ENCODE measurements at places on chromosomes 7 and 10.

GRCh38 chr10:69087590-69088470 is at the start of gene SRGN:
Gene SRGN (plus strand): TSS chr10:69088103. CDS start chr10:69088158, 55 bp downstream.
- no peak for DNase-seq

GRCh38 chr7:157523766-157524421 is 187.1 kb downstream of the DNAJB6 start:
- DNase-seq, result no peak

DNA sequence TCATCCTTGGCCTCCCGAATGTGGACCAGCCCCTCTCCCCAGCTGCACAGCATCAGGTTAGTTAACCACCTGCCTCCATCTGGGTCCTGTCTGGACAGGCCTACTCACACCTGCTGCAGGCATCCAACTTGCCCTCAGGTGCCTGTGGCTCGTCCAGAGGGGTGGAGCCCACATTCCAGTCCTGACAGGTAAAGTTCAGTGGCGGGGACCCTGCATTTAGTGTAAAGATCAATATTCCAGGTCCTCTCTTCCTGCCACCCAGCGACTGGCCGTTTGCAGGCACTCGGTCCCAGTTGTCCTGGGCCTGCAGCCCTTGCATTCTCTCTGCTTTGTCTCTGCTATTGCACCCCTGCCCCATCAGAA is 15.0 kb downstream of the HTRA1 start:
- no peak for DNase-seq

DNA sequence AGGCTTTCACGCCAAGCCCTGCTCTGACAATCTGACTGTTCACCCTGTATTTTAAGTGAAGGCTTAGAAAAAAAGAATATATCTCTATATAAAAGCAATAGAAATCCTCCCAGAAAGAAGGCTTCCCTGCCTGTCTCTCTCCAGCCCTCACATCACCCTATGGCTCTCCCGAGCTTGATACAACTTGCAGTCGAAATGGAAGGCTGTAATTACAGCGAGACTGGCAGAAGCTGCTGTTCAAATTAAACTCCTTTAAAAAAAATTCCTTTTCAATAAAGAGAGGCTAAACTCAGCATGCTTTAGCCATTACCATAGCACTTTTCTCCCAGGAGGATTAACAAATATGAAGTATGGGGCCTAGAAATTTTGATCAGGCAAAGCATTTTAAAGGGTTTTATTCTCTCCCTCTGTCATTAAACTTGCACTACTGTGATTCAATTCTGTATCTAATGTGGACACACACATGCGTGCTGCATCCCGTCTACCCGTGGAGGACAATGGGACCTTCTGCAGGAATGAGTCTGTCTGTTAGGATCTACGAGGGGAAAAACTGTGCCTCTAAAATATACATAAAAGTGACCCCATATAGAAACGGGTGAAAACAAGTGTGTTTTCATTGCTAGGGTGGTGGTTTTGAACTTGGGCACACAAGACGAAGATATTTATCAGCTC is 223.8 kb downstream of the USP6NL start:
- no peak for DNase-seq

DNA sequence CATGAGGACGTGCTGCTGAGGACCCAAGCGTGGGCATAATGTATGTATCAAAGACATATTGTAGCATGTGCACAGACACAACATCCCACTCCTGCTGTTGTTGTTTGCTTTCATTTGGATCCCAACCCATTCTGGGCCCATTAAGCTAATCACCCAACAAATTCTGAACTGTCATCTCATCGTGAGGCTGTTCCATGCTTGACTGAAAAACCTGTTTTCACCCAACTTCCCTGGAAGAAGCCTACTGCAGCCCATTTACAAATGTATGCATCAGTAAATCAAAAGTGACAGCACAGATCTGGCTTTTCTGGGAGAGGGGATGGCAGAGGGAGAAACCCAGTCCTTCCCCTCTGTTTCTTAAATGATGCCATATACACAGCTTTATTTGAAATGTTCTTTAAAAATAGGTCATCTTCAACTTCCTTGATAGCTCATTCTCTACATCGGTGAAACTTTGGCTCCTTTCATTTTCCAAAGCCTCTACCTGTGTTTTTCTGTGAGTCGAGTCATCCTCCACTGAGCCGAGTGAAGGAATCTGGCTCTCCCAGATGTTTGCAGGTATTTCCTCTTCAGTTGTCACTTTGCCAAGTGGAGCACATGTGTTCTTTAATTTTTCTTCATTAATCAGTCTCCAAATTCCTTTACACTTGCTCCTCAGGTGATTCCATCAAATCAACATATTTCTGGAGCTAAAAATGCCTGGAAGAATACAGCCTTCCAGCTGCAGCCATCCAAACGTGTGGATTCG is 151.8 kb downstream of the CHN2 start:
- DNase-seq, result no peak

DNA sequence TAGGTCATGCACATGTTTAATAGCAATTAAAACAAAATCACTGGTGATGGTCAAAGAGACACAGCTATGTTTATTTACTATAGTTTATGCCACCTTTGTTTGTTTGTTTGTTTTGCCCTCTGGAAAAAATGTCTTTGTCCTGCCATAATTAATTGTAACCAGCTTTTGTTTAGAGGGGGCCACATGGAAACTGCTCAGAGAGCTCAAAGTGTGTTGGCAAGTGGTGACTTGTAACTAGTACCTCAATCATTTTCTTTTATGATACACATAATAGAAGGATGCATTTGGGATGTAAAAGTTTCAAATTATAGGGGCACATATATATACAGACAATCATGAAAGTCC is 40.2 kb downstream of the GRK5 start:
- DNase-seq, result no peak

DNA sequence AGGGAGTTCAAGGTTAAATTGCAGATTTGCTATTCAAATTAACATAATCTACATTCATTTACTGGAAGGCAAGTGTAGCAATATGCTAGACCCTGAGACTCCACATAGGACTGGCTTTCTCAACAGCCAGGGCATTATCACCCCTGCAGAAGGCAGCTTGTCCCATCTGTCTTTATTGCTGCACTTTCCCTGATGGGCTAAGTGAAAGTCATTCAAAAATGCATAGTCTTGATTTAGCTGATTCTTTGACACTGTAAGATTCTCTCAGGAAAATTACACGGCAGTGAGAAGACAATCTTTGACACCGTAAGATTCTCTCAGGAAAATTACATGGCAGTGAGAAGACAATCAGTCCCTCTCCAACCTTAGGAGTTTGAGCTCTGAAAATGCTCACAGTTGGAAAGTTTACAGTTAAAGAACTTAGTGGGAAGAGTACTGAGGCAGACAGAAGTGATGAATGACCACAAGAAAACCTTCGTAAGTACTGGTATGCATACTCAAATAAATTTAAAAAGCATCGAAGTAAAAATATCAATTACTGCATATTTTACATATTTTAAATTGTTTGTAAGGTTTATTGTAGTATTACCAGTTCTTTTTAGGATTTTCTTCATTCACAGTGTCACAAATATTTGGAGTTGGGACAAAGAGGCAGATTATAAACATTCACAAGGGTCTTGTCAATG is 88.9 kb downstream of the RAPGEF5 start:
- DNase-seq, result no peak

- no peak for DNase-seq
Observed at GRCh38 chr7:149642589-149642988, 130.8 kb downstream of the ZNF467 start.

- DNase-seq, result no peak
Observed at GRCh38 chr10:123784646-123785045, 107.0 kb downstream of the CPXM2 start.

- DNase-seq, result no peak
Observed at GRCh38 chr10:48606530-48607355, 1.9 kb upstream of the ARHGAP22 start.

- no peak for DNase-seq
Observed at GRCh38 chr10:29435809-29436501, 147.1 kb downstream of the LYZL1 start.

DNA sequence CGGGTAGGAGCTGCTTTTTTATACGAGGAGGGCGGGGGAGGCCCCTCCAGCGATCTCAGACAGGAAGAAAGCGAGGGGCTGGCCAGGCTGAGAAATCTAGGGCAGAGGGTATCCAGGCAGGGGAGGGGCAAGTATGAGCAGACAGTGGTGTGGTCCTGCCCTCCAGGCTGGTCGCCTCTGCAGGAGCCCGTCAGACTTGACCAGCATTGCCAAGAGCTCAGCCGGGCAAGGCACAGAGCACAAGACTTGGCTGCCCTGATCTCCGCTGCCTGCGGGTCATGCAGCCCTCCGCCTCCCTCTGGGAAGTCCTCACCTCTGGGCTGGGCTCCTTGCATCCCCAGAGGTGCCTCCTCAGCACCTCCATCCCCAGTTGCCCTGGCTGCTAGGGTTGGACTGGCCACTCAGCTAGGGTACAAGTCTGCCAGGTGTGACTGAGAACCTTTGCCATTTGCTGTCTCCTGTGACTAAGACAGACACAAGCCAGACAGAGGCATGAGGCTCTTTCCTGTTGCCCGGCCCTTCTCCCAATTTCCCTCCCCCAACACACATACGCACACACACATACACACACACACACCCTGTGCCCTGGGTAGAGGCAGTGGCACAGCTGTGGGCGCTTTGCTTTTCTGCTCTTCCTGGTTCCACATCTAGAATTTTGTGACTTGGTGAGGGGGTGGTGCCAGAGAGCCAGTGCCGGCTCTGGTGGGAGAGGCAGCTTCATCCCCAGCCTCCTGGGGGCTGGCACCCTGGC is 59.1 kb upstream of the PPIF start:
- DNase-seq, result no peak

DNA sequence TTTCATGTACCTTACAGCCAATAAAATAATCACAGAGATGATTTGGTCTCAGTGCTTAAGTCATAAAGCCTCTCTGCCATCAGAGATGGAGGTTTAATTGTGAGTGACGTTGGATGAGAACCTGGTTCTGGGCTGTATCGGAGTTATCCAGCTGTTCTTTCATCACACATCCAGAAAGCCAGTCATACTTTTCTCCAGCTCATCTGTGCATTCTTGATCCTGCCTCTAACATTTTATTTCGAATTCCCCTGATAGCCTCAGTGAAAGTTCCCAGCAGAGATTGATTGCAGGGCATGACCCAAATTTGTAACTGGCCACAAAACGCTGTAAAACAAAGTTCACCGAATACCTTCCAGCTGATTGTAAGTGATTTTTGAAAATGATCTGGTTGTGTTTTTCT is 212.6 kb upstream of the HABP2 start:
- no peak for DNase-seq

DNA sequence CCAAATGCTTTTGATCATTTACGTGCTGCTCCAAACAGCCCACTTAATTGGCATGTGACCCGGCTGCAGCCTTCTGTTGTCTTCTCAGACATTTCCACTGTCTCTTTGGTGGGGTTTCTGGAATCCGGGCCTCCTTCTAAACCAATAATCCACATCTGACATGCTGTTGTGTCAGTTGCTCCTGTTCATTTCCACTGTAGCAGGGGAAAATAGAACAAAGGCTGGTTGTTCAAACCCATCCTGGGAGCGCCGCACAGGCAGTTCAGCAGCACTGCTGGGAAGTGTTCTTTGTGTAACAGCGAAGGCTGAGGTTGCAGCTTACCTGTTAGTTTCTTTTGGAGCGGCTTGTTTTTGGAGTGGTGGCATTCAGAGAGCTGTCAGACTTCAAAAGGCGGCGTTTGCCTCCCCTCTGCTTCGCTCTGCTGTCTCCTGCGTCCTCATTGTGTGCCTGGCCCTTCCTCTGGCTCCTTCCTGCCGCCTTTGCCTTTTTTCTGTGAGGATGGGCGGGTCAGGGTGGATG is 149.4 kb downstream of the SNX10 start:
- DNase-seq, result no peak

GRCh38 chr10:110103921-110104461 is 96.2 kb downstream of the ADD3 start:
- no peak for DNase-seq

- no peak for DNase-seq
Observed at GRCh38 chr10:8594711-8595110, 540.2 kb downstream of the GATA3 start.

GRCh38 chr7:99898836-99899235 is 20.5 kb downstream of the TRIM4 start:
- no peak for DNase-seq

- DNase-seq, result no peak
Observed at GRCh38 chr7:125149151-125149550, 219.5 kb upstream of the POT1 start.

DNA sequence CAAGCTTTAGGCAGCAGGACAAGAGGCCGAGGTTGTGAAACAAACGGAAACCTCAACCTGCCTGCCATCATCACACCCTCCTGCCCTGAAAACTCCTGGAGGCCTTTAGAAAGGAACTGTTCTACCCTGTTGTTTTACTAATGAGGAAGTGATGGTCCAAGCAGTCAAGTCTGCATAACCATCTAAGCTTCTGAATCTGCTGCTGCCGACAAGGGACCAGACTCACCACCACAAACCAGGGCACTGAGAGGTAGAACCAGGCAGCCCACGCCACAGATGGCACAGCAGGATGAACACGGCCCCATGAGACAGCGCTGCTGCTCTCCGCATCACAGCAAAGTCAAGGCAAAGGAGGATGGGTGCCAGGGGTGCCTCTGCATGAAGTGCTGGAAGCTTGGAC is 209.4 kb downstream of the CELF2 start:
- no peak for DNase-seq

DNA sequence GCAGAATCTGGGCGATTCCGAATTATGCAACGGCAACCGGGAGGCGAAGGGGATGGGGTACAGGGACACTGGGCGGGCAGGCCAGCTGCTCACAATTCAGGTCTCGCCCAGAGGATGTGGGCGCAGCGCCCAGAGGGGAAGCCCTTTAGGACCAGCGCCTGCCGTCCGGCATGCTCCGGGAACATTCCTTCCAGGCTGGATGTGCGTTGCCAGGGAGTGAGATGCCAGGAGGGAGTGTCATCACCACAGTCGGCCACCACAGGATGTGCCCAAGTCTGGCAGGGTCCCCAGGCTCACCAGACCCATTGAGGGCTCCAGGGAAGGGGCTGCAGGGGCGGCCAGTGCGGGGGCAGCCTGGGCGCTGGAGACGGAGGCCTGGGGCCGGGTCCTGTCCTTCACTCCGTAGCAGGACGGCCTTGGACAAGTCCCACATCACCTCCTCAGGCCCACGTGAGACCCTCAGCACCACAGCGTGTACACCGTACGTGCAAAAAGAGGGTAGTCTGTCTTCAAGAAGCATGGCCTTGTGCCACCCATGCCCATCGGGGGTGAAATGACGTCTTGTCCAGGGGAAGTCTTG is 63.9 kb downstream of the FOXL3 start:
- DNase-seq, result no peak

- DNase-seq, result no peak
Observed at GRCh38 chr10:132972149-132972985, 30.0 kb upstream of the CFAP46 start.

GRCh38 chr7:93014410-93014809 is 103.4 kb downstream of the SAMD9 start:
- DNase-seq, result peak; percentile 29

DNA sequence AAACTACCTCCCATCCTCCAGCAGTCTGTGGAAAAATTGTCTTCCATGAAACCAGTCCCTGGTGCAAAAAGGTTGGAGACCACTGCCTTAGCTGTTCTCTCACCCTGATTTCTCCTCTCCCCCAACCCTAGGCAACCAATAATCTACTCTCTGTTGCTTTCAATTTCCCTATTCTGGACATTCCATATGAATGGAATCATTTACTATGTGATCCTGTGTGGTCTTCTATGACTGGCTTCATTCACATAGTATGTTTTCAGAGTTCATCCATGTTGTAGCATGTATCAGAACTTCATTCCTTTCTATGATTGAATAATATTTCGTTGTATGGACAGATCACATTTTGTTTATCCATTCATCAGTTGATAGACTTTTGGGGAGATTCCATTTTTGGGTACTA is 38.3 kb upstream of the DLG5 start:
- DNase-seq, result no peak

- DNase-seq, result no peak
Observed at GRCh38 chr7:154907651-154908620, 95.0 kb downstream of the PAXIP1 start.

GRCh38 chr7:34038816-34039470 is 133.6 kb downstream of the BMPER start:
- DNase-seq, result no peak

All from CMK (cell line).